ENCODE measurements at places on chromosomes 4 and X.
A peak's percentile ranks its signal among the peaks of the same experiment; 100 is the strongest.

- DNase-seq: no peak
Observed at GRCh38 chrX:17830211-17830610, 30.9 kb downstream of the RAI2 start.

- DNase-seq: no peak
Observed at GRCh38 chr4:159416073-159416472, 313.2 kb downstream of the RAPGEF2 start.

GRCh38 chr4:17614416-17615299 lies at the start of gene MED28:
Gene MED28, plus strand, starts transcription at chr4:17614641. Its CDS starts 14 bp downstream, at chr4:17614655.
- DNase-seq: peak; percentile 91

- DNase-seq: no peak
Observed at GRCh38 chr4:22099896-22100295, 151.3 kb upstream of the KCNIP4 start.

DNA sequence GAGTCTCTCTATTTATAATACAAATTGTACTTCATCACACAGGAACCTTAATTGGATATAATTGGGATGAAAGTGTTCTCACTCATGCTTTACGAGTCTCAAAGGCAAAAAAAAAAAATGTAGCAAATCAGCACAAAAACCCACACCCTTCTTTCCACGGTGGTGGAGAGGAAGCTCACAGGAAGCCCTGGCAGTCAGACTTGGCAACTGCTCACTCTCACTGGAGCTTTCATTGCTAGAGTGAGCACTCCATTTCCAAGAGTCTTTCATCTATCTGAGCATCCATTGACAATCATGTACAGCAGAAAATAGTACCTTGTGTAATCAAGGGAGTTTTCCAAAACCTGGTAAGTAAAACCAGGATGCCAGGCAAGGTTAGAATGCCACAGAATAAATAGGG lies 2159.4 kb upstream of the AGA start:
- DNase-seq: no peak

GRCh38 chr4:168868044-168868781 lies 141.8 kb downstream of the CBR4 start:
- DNase-seq: no peak

All from neural crest cell (in vitro differentiated cells).